ENCODE measurements at places on chromosomes 7 and 10.
A peak's percentile ranks its signal among the peaks of the same experiment; 100 is the strongest.

- no peak for DNase-seq
Observed at GRCh38 chr7:51017576-51018535, 235.2 kb upstream of the GRB10 start.

- DNase-seq = peak; percentile 26
Observed at GRCh38 chr7:1748076-1748838, 78.2 kb downstream of the ELFN1 start.

DNA sequence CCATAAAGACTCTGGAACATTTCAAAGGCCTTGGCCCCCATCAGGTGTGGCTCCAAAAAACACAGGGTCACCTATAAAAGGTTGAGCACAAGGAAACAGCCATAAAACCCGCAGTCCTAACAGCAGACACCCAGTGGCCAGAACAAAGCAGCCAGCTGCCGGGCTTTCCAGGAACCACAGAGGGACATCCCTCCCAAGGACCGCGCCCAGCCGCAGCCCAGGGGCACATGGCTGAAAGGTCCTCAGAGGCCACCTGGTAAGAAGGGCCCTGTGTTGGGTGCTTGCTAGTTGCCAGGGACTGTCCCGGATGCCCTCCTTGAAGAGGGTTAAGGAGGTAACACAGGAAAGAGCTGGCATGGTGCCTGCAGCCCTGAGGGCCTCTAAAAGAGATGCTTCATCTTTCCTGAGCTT is 32.7 kb downstream of the KCNMA1 start:
- DNase-seq = no peak

- DNase-seq = no peak
Observed at GRCh38 chr10:126247446-126247975, 140.8 kb downstream of the ADAM12 start.

DNA sequence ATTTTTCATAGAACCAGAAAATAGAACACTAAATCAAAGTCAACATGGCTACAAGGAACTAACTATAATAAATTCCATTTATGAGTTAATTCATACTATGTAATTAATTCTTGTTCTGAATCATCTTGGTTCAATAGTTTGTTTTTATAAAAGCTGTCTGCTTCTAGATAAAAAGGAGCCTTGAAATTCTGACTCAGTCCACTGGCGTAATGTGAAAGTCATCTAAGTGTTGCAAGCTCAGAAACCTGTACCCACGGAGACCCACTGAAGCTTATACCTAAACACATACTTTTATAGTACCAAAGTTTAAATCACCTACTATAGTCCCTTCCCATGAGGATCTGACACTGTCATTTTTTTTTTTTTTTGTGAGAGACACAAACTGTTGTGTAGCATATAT is 489.4 kb downstream of the SEMA3D start:
- no peak for DNase-seq

DNA sequence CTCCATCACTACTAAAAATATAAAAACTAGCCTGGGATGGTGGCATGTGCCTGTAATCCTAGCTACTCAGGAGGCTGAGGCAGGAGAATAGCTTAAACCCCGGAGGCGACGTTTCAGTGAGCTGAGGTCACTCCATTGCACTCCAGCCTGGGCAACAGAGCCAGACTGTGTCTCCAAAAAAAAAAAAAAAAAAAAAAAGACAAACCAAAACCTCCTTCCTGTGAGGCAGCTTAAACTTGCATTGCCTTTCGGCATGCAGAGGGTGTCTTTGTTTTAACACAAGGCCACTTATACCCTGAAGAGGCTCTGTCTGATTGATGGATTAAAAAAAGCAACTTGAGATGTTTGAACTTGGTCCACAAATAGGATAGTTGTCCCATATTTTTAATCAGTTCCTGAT is 128.4 kb upstream of the RSU1 start:
- DNase-seq = peak; percentile 39

DNA sequence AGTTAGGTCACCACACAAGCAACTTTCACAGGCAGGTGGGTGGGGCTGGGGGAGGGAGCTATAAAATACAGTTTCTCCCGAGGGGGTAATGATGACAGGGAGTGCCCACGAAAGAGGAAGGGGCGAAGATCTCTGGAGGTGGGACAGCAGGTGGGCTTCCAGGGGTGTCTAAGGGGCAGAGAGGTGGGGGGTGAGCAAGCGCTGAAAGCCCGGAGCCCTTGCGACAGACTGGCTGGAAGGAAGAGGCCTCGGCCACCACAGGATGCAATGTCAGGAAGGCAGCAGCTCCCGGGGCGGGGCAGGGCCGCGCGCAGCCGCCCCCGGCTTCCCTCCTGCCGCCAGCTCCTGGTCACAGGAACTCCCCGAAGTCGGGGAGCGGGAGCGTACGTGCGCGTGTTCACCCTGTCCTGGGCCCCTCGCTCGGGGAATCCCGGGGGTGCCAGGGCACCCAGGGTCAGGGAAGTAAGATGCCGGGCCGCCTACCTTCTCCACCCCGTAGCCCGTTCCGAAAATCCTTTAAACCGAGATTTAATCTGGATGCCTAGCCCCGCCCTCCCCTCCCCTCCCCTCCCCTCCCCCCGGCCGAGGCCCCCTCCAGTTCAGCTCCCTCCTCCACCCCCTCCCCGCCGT is 105.2 kb upstream of the PPIF start:
- DNase-seq = peak; percentile 81

GRCh38 chr7:33932221-33932620 is 26.9 kb downstream of the BMPER start:
- DNase-seq = no peak

DNA sequence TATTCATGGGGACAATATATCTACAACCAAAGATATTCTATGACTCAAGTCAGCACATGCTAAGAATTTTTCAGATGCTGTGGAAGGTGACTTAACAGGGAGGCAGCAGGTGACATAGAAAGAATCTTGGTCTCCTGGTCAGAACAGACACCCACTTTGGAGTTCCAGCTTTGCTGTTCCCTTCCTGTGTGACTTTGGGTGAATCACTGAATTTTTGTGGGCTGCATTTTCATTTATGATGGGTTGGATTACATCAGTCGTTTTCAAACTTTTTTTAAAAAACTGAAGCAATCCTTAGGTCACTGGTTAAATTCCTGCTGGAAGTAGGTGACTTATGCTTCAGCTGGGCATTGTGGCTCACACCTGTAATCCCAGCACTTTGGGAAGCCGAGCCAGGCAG is 24.9 kb downstream of the RGR start:
- DNase-seq = no peak

DNA sequence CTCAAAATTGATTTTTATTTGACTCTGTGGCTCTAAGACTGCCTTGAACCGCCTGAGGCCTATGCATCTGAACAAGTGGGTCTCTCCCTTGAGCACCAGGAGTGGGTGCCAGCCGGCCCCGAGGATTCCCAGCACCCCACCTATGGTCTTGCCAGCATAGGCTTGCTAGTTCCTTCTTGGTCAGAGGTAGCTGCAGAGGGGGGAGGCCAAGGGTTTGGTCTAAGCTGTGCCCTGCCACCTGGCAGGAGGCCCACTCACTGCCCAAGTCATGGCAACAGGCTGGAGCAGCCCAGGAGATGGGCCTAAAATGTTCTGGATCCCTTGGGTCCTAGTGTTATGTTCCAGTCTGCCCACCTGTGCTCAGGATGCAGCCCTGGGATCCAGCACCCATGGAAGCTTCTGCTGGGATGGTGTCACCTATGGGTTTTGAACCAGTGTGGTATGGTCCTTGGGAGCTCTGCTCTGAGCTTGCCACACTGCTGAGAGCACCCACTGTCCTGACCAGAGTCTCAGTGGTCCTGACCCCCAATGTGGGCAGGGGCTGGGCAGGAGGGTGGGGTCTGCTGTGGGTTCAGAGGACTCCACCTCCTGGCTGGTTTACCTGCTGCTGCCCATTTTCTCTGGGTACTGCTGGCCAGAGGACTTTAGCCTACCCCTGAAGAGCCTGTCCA is 12.6 kb downstream of the YKT6 start:
- DNase-seq = no peak

GRCh38 chr10:77104459-77104980 is 533.1 kb downstream of the KCNMA1 start:
- DNase-seq = peak; percentile 36
